Erythroblast (primary cell): ENCODE measurements at places on chromosomes 1 and 21.

DNA sequence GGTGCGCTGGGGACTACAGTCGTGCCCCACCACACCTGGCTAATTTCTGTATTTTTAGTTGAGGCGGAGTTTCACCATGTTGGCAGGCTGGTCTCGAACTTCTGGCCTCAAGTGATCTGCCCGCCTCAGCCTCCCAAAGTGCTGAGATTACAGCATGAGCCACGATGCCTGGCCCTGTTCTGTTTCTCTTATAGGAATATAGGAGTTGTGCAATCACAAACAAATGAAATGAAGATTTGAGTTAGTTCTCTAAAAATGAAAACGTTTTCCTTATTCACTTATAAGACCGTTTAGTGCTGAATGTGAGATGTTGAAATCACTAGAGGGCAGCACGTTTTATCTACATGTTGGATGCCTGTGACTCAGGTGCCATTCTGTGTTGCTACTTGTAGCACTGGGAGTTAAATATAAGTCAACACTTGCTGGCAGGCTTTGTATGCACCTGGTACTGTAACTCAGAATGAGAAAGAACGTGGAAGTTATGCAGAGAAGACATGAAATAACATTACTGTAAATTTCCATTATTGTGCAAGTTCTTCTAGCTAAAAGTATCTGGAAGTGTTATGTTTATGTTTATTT, 45.8 kb downstream of the MIGA1 start:
- peak; percentile 50 for DNase-seq

GRCh38 chr1:209172286-209172685, 411.2 kb upstream of the CAMK1G start:
- no peak for DNase-seq

GRCh38 chr1:22133247-22133930, 9.5 kb downstream of the WNT4 start:
- DNase-seq = no peak

GRCh38 chr1:185895208-185895900, 161.2 kb downstream of the HMCN1 start:
- no peak for DNase-seq

DNA sequence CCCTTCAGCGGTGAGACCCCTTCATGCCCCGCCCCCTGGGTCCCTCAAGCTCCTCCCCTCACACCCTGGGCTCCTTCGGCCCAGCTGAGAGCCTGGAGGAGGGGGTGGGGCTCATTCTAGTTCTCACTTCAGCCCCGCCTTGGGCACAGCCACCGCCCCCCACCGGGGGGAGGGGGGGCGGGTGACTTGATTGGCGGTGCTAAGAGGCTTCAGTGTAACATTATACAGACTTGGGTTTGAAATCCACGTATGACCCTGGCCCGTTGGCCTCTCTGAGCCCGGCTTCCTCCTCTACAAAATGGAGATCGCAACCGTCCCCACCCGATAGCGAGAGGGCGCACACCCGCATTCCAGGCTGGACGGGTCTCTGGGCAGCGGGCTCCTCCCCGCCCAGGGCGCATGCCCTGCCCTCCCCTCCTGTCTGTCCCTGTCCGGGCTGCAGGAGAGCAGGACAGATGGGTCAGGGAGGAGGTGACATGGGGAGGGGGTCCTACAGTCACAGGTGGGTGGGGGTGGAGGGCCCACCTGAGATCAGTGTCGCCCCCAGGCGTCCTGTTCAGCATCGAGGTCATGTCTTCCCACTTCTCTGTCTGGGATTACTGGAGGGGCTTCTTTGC, 5.1 kb downstream of the CLCNKB start:
- peak; percentile 61 for DNase-seq

DNA sequence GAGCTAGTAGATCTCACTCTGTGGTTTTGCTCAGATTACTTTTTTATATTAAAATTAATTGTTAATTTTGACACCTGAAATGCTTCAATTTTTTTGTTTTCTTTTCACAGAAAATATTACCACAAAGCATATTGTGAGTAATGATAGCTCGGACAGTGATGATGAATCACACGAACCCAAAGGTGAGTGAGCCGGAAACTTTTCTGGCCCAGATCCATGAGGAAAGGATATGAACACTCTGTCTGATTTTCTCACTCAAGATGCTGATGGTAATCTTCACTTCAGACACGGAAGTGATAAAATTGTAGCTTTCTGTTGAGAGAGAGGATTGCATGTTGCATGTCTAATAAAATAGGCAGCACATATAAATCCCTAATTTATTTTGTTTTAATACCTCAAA, 121.8 kb downstream of the PLA2G4A start:
- no peak for DNase-seq

DNA sequence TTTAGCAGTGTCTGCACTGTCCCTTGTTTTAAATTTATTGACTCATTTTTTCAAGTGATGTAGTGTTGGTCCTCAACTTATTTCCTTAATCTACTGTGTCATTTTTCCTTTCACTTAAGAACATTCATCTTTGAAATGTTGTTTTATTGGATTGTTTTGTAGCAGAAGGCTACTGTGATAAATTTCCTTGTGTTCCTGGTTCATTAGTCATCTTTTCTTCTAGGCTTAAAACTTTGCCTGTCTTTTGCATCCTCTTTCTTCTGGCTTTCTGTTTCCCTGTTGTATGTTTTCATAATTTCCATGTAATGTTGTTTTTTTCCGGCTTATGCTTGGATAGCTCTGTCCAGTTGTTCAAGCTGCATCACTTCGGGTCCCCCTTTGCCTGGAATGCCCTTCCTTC, 61.9 kb downstream of the UBE2T start:
- no peak for DNase-seq

GRCh38 chr1:45913183-45913683, 109.8 kb downstream of the MAST2 start:
- DNase-seq = no peak
